ENCODE measurements at places on chromosomes 1 and 21.

DNA sequence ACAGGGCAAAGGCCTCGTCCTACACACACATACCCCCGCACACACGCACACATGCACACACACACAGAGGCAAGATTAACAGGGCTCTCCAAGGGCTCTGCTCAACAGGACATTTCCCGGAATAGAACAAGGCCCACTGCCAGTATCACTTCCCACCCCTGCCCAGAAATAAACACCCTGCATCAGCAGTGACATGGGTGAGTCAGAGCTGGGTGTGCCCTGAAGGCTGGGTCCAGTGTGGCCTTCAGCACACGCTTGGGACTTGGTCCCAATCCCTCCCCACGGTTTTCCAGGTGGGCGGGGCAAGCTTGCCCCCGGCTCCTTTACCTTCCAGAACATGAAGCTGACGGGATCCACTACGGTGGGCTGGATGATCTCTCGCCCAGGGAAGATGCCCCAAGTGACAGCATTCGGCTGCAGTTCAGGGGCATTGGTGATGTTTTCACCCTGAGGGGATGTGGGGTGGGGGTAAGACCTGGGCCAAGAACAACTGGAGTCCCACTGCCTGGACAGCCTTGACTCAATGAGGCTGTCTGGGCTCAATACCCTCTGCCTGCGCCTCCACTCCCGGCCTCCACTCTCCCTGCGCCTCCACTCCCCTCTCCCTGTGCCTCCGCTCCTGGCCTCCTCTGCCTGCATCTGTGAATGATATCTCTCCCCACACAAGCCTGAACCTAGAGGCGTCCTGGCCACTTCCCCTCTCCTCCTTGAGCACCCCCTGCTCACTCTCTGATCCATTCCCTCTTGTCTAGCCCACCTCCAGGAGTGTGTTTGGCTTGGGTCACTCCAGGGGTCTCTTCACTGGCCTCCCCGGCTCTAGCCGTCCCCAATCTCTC lies 14.7 kb downstream of the MTHFR start:
- peak; percentile 50 for DNase-seq

- DNase-seq, result no peak
Measured at GRCh38 chr1:185068341-185068740, 23.0 kb downstream of the RNF2 start.

- no peak for DNase-seq
Measured at GRCh38 chr1:175095978-175096607, 28.5 kb downstream of the TNN start.

DNA sequence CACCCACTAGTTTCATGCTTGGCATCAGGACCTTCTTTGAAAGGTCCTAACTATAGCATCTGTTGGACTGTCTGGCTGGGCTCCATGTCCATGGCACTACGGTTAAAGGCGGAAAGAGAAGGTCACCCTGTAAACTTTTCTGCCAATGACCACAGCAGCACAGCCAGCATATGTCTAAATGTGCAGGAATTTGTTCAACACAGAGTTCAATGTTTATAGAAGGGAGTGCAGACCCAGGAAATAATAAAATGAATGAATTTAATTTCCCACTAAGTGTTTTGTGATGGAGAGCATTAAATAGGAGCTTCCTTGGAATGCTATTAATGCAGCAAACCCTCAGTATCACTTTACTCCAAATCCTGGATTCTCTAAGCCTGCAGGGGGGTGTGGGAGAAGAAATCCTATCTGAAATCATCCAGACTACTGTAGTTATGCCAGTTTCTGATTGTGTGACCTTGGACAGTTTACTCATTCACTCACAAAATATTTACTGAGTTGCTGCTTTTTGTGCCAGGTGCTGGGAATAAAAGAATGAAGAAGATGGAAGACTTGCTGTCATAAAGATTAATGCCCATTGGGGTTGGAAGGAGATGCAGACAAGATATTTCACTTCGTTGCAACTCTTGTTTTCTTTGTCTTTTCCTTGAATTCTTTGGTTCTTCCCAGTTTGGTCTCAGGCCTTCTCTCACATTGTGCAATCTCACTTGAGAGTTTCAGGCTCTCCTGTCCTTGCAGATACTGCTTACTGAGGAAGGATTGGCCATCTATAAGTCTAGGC lies 195.0 kb downstream of the ROR1 start:
- DNase-seq, result no peak

GRCh38 chr1:195026792-195027191 lies 1581.4 kb downstream of the KCNT2 start:
- DNase-seq, result no peak

DNA sequence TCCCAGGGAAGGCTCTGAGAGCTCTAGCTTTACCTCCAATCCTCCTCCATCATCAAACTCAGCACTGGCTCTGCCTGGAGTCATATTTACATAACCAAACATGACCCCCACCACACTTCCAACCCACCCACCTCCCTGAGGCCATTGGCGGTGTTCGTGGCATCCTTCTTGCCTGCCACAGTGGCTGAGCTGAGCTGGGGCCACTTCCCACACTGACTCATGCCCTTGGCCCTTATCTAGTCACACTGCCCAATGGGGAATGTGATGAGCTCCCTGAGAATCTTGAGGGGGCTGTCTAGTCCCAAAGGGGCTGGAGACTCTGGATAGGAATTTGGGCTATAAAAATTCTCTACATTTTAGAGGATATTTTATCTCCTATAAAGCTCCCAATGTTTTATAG lies 230.9 kb upstream of the IRF2BP2 start:
- DNase-seq, result no peak

DNA sequence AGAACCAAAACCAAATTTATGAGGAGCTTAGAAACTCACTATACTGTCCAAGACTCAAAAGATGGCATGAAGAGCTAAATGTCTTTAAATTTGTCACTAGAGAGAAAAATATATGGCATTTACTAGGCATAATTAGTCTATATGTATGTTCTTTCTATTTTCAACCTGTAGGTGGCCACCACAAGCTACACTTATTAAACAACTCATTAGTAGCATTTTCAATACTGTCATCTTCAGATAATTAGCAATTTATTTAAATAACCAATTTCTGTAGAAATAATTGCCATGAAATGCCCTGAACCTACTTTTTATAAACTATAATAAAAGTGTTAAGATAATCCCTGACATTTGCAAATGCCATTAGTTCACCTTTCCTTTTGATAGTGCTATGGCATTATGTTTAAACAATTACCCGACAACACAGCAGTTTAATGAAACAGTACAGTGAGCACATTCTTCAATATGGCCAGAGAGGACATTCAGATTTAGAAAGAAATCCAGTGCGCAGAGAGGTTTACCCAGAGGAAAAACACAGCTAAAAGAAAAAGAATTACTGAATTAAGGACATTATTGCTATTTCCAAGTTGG lies 522.5 kb downstream of the PTBP2 start:
- DNase-seq, result no peak

DNA sequence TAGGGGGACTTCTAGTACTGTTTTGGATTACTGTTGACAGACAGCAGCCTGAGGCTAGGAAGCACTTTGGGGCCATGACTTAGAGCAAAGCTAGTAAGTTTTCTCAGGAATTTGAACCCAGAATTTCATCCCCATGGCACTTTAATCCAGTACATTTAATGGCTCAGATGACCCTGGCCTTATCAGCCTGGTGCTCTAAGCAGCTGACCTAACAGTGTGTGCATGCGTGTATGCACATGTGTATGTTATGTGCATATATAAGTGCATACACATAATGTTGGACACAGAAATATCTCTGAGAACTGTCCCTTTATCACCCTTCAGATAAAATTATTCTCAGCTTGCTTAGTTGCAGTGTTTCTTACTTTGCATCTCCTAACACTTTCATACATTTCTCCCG lies 115.0 kb downstream of the CLIC6 start:
- DNase-seq, result no peak

DNA sequence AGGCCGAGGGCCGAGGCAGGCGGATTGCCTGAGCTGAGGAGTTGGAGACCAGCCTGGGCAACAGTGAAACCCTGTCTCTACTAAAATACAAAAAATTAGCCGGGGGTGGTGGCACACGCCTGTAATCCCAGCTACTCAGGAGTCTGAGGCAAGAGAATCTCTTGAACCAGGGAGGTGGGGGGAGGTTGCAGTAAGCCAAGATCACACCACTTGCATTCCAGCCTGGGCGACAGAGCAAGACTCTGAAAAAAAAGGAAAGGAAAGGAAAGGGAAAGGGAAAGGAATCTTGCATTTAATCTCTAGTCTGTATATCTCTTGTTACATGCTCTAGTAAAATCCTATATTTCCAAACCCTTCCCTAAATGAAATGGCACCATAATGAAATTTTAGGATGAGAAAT lies 328.3 kb upstream of the ADGRL2 start:
- DNase-seq, result no peak

GRCh38 chr1:119721896-119722295 lies 10.2 kb downstream of the PHGDH start:
- no peak for DNase-seq

DNA sequence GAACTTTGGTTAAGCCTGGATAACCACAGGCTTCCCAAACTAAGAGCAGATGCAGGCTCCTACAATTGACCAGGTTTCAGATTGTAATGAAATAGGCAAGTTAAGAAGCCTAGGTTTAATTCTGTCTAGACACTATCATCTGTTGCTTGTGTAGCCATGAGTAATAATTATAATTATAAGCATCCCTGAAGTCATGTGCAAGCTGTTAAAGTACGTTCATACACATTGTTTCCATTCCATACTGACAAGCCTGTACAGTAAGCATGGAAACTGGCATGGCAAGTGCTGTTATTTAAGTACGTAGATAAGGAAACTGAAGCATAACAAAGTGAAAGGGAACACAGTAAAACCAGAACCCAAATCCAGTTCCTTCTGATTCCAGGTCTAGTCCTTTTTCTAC lies 557.2 kb upstream of the BEND5 start:
- DNase-seq, result no peak

GRCh38 chr1:201774224-201774982 lies 54.6 kb upstream of the IPO9 start:
- DNase-seq, result no peak

DNA sequence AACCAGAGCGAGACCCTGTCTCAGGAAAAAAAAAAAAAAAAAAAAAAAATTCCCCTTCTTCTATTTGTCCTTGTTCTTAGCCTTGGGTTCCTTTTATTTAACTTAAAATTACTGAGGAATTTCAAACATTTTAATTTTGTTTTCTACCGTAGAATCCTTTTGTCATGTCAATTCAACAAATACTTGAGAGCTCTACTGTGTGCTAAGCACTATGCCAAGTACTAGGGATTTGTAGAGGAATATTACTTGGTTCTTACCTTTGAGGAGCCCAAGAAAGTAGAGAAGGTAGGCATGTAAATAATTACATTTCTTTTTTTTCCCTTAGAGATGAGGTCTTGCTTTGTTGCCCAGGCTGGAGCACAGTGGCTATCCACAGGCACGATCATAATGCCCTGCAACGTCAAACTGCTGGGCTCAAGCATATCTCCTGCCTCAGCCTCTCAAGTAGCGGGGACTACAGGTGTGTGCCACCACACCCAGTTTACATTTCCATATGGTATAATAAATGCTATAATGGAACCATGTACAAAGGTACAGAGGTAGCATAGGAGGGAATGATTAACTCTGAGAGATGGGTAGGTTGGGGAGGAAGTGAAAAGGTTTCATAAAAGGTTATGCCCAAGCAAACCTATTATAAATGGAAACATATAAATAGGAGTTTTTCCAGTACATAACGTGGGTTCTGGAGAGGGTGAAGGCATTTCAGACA lies 104.0 kb downstream of the ATG4C start:
- no peak for DNase-seq

DNA sequence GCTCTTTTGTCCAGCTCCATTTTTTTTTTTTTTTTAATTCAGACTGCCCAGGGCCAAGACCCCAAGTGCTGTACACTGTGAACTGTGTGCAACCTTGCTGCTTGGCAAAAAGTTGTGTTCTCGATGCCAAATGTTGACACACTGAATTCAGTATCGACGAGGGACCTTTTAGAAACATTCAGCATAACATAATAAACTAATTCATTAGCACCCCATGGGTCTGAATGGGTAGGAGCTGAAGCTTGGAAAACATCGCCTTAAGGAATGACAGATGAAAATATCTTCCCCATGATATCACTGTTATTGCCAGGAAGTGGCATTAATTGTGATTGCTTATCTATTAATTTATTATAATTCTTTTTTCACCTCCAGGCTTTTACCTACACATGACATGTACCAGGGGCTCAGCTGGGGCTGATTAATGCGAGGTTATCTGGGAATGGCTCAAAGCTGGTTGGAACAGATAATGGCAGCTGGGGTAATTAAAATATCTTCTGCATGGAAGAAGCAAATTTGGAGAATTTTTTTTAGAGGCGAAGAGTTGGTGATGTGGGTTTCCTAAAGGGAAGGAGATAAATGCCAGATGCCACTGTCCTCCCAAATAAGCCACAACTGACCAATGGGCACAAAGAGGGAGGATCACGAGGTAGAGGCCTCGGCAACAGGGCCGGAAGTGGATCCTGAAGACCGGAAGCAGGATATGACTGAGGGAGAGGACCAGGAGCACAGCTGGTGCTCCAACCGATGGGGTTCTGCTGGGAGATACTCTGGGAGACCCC lies 169.3 kb downstream of the GRIK3 start:
- DNase-seq, result no peak

GRCh38 chr1:189960769-189961168 lies 516.9 kb downstream of the BRINP3 start:
- no peak for DNase-seq

- peak; percentile 74 for DNase-seq
Measured at GRCh38 chr21:26849428-26850115, 4.4 kb upstream of the ADAMTS1 start.

DNA sequence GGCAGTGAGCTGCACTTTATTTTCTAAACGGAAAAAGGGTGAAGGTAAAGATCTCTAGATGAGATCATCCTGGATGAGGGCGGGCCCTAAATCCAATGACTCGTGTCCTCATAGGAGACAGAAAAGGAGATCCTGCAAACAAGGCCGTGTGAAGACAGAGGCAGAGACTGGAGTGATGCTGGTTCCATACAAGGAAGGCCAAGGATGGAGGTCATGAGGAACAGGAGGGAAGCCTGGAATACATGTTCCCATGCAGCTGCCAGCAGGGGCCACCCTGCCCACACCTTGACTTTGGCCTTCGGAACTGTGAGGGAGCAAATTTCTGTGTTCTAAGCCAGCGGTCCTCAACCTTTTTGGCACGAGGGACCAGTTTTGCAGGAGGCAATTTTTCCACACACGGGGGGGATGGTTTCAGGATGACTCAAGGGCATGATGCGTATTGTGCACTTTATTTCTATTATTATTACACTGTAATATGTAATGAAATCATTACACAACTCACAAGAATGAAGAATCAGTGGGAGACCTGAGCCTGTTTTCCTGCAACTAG lies 94.3 kb downstream of the PSMG1 start:
- no peak for DNase-seq

- no peak for DNase-seq
Measured at GRCh38 chr1:241638099-241638682, 2.0 kb downstream of the CHML start.

GRCh38 chr1:30758785-30759380 lies 1.3 kb upstream of the LAPTM5 start:
- no peak for DNase-seq

DNA sequence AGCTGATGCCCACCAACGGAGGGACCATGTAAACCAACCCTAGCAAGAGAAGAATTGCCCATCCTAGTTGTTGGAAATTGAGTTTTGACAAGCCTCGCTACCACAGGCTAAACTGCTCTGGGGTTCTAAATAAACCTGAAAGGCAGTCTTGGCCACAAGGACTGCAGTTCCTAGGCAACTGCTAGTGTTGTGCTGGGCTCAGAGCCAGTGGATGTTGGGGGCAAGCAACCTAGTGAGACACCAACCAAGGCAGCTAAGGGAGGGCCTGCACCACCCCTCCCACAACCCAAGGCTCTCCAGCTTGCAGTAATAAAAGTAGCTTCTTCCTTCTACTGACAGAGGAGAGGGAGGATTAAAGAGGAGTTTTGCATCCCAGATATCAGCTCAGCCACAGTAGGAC lies 102.4 kb upstream of the PKN2 start:
- no peak for DNase-seq

GRCh38 chr21:27040738-27041469 lies 74.0 kb upstream of the ADAMTS5 start:
- DNase-seq, result no peak
